Activated CD4-positive, alpha-beta T cell treated with anti-CD3 and anti-CD28 coated beads, Interleukin-2, amount 10 ng/mL, durations not matched to agents 24 days and 14 days (primary cell): ENCODE measurements at places on chromosomes 1 and 21.

- H3K36me3 ChIP-seq: peaks cover 3% of the 10 kb centered on the region
- DNase-seq: no peak
- peaks cover 24% of the 10 kb centered on the region for H3K4me1 ChIP-seq
- H3K27ac ChIP-seq: no peak overlapping the region
Observed at GRCh38 chr21:36861595-36862323, 104.7 kb downstream of the HLCS start.

DNA sequence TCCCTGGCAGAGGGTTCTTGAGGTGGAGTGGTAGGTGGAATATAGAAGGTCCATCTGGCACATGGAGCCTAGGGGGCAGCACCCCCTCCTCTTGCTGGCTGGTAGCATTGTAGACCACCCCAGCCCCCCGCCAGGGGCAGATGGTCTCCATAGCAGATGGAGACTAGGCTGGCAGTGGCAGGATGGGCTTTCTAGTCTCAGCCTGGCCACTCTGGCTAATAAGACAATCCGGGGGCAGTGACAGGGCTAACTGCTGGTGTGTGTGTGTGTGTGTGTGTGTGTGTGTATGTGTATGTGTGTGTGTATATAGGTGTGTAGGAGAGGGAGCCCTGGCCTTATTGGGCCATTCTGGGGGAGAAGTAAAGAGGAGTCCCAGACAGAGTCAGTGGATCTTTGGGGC, 16.1 kb downstream of the UTP11 start:
- peaks cover 29% of the 10 kb centered on the region for H3K36me3 ChIP-seq
- H3K27me3 ChIP-seq: no peaks in the 10 kb centered on the region
- peak overlapping the region; percentile 66 for H3K4me3 ChIP-seq
- no peak for DNase-seq
- peak overlapping the region; percentile 95 for H3K27ac ChIP-seq

GRCh38 chr1:121483961-121484424, 299.2 kb downstream of the SRGAP2C start:
- peaks cover 17% of the 10 kb centered on the region for H3K36me3 ChIP-seq
- no peak overlapping the region for H3K4me3 ChIP-seq
- DNase-seq: no peak

GRCh38 chr1:43153443-43153842, 18.6 kb downstream of the EBNA1BP2 start:
- no peaks in the 10 kb centered on the region for H3K4me1 ChIP-seq
- no peak for DNase-seq
- no peaks in the 10 kb centered on the region for H3K36me3 ChIP-seq

- no peak overlapping the region for H3K4me3 ChIP-seq
- H3K36me3 ChIP-seq: no peaks in the 10 kb centered on the region
- no peak for DNase-seq
- peaks cover 12% of the 10 kb centered on the region for H3K27me3 ChIP-seq
- no peaks in the 10 kb centered on the region for H3K4me1 ChIP-seq
Observed at GRCh38 chr1:192615055-192615454, 20.9 kb upstream of the RGS13 start.

DNA sequence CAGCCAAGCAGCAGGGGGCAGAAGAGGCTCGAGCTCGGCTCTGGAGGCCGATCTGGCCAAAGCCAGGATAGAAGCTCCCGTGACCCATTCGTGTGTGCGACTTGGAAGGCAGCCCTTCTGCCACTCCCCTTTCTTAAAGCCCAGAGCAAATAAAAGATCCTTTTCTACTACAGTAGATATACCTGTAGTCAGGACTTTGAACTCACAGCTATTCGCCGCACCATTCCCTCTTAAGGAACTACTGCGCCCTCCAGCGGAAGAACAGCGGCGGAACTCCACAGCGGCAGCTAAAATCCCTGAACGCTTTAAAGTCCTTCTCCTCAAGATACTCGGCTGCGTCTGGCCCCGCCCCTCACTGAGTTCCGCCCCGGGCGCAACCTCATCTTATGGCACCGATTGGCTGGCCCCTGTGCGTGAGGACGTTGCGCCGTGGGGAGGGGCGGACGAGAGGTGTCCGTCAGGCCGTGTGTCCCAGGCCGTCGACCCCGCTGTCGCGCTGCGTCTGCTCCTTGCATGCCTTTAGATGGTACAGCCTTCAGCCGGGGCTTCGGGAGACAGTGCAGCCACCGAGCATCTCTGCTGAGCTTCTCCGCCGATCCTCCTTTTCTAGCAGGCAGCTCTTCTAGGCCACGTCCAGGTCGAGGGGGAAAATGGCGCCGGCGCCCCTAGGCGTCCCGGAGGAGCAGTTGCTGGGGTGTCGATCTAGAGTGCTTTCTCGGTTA, at the start of gene LRIG2:
LRIG2 (plus strand) TSS at position 442 of the 722 bp plus-strand sequence; CDS start at position 651, 209 bp downstream.
- DNase-seq: peak; percentile 99
- H3K27ac ChIP-seq: peak within 1 kb of the TSS; percentile 93
- peaks cover 7% of the 10 kb centered on the region for H3K36me3 ChIP-seq

DNA sequence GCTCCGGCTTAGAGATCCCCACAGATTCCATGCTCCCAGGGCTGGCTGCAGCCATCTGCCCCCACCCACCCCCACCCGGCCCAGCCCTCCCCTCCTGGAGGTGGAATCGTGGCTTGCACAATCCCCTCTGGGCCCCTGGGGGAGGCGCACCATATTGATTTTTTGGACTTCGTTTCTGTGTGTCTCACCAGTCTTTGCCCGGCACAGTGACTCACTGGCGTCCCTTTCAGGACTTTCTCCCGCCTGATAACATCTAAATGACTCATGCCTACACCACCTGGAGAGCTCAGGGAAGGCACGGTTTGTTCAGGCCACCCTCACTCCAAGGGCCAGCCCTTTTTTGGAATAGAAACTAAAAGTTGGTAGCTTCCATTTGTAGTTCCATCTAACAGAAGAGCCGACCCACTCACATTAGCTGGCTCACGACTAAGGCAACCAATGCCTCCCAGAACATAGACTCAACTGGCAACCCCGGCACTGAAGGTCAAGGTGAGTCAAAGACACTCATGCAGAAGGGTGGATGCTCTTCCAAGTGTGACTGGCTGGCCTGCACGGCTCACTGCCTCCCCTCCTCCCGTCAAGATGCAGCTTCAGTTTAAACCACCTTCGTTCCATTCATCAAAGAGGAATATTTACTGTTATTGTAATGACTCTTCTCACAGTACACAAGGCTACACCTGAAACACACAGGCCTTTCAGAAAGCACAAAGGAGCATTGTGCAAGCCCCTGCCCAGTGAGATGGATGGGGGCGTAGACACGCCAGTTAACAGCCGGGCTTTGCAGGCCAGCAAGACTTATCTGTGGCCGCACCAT, 18.1 kb upstream of the ETS2 start:
- no peaks in the 10 kb centered on the region for H3K27me3 ChIP-seq
- no peak overlapping the region for H3K27ac ChIP-seq
- DNase-seq: no peak
